ENCODE measurements at places on chromosomes 2 and 18. TPM values are rescaled to one million over a fixed set of nuclear protein-coding genes. Genes with fewer than 3 reads are reported as not detected.

DNA sequence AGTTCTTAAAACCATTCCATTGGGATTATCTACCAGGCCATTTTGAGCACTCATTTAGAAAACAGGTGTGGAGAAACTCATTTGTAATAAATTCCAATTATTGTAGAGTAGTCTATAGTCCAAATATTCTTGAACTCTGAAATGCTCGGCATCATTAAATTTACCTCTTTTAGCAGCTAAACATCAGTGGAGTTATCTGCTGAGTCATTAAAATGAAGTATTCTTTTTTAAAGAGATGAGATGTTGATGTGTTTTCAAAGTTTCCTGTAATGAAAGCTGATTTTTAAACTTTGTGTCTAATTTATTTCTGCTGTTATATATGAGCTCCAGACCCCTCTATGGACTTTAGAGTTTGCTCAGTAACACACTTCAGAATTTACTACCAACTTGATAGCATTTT, 1635.2 kb downstream of the SUCLG1 start:
- DNase-seq: no peak

DNA sequence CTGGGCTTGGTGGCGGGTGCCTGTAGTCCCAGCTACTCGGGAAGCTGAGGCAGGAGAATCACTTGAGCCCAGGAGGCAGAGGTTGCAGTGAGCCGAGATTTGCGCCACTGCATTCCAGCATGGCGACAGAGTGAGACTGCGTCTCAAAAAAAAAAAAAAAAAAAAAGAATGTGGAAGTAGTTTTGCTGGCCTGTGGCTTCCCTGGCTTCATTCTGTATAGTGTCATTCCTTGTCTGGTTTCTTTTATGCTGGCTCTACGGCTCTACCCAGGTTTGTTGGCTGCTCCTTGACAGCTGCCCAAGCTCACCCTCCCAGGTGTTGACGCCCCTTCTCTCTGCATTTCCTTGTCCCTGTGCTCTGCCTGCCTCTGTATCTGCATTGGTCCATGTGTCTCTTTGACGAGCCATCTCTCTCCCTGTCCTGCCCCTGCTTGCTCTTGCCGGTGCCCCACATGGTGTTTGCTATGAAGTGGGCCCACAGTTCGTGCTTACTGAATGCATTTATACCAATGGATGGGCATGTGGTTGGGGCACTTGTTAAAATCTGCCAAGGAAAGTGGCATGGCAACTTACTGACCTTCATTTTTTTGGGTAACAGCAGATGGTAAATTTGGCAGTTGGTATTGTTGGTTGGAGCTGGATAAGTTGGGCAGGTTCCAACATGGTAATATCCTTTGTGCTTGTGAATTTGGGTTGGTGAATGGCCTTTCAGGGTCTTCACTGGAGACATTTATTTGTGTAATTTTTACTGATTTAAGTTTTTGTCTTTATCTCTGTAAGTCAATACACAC, 113.9 kb downstream of the MAP4K4 start:
- no peak for DNase-seq

DNA sequence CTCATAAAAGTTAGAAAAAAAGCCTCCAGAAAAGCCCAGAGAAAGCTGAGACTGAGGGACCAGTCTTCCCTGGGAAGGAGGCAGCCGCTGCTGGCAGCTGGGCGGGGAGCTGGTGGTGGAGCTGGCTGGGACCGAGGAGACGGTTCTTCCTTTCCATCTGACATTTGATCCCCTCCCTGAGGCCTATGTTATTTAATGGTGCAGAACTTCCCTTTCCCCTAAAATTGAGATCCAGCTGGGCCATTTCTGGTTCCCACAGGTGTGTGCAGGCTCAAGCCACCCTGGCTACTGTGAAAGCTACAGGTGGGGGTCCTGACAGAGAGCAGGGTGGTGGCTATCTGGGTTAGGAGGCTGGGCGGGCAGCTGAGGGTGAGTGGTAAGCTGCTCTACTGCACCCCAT, 81.5 kb upstream of the FZD7 start:
- no peak for DNase-seq

DNA sequence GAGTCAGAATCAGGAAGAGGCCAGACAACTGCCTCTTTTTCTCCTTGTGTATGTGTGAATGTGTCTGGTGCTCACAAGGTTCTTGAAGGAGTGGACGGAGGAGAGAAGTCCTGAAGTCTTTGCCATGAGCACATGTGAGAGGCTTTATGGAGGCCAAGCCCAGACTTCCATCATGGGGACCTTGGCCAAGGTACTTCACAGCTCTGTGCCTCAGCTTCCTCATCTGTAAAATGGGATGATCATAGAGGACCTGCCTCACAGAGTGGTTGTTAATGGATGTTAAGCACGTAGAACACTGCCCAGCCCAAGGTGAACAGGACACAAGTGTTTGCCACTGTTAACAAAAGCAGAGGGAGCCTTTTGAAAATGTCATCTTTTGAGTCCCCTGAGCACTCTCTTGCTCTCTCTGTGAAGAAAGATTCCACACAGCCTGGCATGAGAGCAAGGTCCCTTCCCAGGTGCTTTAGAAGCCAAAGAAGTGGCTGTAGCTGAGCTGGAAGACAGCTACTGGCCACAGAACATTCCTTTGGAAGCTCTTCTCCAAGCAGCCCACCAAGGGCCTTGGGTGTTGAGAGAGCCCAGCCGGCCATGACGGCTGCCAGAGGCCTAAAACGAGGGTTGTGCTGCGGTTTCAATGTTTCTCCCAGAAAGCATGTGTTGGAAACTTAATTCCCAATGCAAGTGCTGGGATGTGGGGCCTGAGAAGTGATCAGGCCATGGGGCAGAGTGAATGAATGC, 41.8 kb upstream of the ASPRV1 start:
- DNase-seq: no peak

GRCh38 chr2:211033765-211034164, 477.4 kb downstream of the CPS1 start:
- no peak for DNase-seq

GRCh38 chr2:196263181-196263747, 91.9 kb upstream of the STK17B start:
- no peak for DNase-seq

- no peak for DNase-seq
Observed at GRCh38 chr18:27491772-27492171, 306.7 kb upstream of the CHST9 start.

DNA sequence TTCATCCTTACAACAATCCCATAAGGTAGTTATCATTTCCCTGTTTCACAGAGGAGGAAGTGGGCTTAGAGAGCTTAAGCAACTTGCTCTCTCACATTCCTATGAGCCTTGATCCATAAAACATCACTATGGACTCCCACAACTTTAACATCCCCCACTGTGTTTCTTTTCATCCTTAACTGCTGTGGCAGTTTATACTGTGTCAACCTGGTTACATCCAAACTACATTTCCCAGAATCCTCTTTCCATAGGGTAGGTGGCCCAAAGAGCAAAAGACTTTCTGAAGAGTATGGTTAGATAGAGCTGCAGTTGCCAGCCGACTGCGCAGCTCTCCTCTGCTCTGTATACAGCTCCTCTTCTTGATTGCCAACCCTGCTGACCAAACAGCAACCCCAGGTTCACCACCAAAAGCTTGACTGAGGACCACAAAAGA, 22.5 kb downstream of the MAP3K2 start:
- DNase-seq: no peak

DNA sequence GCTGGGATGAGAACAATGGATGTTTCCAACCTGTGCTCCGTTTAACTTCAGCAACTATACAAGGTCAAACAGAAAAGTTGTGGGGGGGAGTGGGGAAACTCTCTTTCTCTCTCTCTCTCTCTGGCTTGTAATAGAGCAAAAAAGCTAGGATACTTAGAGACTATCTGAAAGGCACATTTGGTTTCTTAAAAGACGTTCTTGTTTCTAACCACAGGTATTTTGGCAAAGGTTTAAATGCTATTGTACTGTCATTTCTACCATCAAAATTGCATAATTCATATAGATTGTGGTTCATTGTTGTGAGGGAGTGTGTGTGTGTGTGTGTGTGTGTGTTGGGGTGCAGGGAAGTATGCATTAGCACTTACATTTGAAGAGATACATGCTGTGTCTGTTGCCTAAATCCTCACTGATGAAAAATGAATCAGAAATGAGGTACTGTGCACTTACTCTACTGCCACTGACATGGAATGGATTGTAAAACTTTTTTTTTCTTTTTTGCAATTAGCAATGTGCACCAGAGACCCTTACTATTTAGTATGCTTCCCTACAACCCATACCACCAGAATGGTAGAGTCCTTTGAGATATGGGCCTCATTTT, 841.0 kb upstream of the PIK3C3 start:
- no peak for DNase-seq

Gene ALLC
- not detected for total RNA-seq

Gene HOXD12
- not detected for total RNA-seq

Gene CFC1
- not detected for total RNA-seq

Gene FABP1
- total RNA-seq: not detected

Gene OR6B2
- not detected for total RNA-seq

Gene CCDC178
- total RNA-seq: 0.08 TPM

Gene AFTPH
- 20.5 TPM for total RNA-seq
